Pons (tissue), 1 donor: ENCODE measurements at places on chromosomes 4 and X.
A peak's percentile ranks its signal among the peaks of the same experiment; 100 is the strongest.

- no peak for DNase-seq
Observed at GRCh38 chr4:135382280-135382959, 1180.8 kb upstream of the PABPC4L start.

GRCh38 chr4:43993196-43993902, 455.3 kb downstream of the KCTD8 start:
- no peak for DNase-seq

DNA sequence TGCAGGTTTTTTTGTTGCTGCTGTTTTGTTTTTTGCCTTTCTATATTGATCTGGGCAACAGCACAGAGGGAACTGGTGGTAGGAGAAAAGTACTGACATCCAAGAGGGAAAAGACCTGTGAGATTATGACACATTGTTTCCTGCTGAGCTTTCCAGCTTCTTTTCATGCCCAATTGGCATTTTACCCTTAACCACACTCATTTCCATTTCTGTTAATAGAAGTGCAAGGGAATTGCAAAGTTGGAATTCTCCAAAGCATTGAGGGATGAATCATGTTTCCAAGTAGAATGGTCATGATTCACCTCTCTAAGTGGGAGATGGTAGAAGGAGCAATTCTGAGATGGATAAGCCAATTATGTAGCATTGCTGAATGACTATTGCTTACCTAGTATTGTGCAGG, 161.5 kb downstream of the PPARGC1A start:
- no peak for DNase-seq

DNA sequence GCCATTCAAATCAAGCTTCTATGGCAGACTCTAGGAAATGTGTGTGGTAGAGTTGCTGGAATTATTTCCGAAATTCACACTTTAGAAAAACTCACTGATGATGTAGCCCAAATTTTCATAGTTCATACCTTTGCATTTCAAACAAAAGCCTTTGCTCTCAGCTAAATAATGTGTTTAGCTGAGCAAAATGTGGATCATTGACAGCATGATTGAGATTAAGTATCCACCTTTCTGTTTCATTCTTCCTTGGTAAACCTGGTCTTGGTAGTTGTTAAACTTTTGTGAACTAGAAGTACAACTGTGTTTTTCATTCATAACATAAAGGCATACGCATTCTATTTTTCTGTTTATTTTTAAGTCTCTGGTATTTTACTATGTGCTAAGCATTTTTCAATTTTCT, 7.2 kb downstream of the PCDH7 start:
- no peak for DNase-seq

DNA sequence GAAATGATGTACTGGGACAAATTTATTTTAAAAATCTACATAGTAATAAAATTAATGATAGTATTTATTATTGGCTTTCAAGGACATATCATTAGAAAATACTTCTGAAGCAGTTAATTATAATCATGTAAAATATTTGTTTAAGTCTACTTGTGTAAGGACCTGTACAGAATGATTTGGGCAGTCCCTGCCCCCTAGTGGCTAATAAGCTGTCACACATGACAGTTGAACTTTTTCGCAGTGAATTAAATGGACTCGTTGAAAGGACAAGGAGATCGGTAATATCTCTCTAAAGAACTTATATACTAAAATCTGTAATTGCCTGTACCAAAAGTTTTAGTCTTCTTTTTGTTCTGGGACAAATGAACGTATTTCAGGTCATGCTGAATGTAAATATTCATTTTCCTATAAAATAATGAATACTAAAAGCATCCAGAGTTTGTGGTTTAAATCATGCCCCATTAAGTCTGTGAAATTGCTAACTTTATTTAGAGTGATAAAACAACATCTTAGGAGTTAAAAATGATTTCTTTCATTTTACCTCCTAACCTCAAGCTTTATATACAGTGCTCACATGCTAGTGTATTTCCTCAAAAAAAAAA, 13.6 kb downstream of the EXOC1 start:
- DNase-seq: peak; percentile 75

- DNase-seq: no peak
Observed at GRCh38 chrX:24283127-24283794, 30.6 kb downstream of the SUPT20HL2 start.
